A549 treated with CpdA at 1 μM for 4 hours (cell line): ENCODE measurements at places on chromosomes 1 and 21. TPM values are rescaled to one million over a fixed set of nuclear protein-coding genes. Genes with fewer than 3 reads are reported as not detected.

AKIRIN1 gene
- 40.0 to 44.4 TPM (median 43.8 TPM) in 5 replicates for total RNA-seq

PAPPA2 gene
- total RNA-seq: 0.01 TPM in 1 of 5 replicates, not detected in the others

CHRNB2 gene
- total RNA-seq: 0.34 to 0.58 TPM (median 0.38 TPM) in 5 replicates

ANKRD35 gene
- 0.04 TPM in 1 of 5 replicates, not detected in the others for total RNA-seq

ANXA9 gene
- total RNA-seq: 0.70 to 1.3 TPM (median 0.83 TPM) in 5 replicates

SPRR1A gene
- not detected in 5 replicates for total RNA-seq

CRNN gene
- not detected in 5 replicates for total RNA-seq

TGFB2 gene
- total RNA-seq: 23.7 to 31.9 TPM (median 27.5 TPM) in 5 replicates

TTC4 gene
- total RNA-seq: 29.0 to 41.6 TPM (median 30.6 TPM) in 5 replicates

ATF3 gene
- total RNA-seq: 24.2 to 40.7 TPM (median 32.7 TPM) in 5 replicates

RAVER2 gene
- 4.4 to 5.6 TPM (median 5.2 TPM) in 5 replicates for total RNA-seq

LCE1A gene
- not detected in 5 replicates for total RNA-seq

MYCL gene
- 0.99 to 1.4 TPM (median 1.3 TPM) in 5 replicates for total RNA-seq

GLRX2 gene
- total RNA-seq: 39.9 to 57.9 TPM (median 50.3 TPM) in 5 replicates

NUDT17 gene
- total RNA-seq: 5.1 to 6.4 TPM (median 5.6 TPM) in 5 replicates

SLC9C2 gene
- not detected in 5 replicates for total RNA-seq

PYHIN1 gene
- total RNA-seq: not detected in 5 replicates

SPATA6 gene
- total RNA-seq: 1.2 to 2.4 TPM (median 1.9 TPM) in 5 replicates

CNIH3 gene
- 0.24 to 0.59 TPM (median 0.37 TPM) in 5 replicates for total RNA-seq

PRELP gene
- total RNA-seq: 0.02 TPM in 1 of 5 replicates, not detected in the others

OR2T29 gene
- not detected in 5 replicates for total RNA-seq

MYBPH gene
- not detected in 5 replicates for total RNA-seq

S100A14 gene
- 0.40 to 0.79 TPM (median 0.50 TPM) in 5 replicates for total RNA-seq

CD1E gene
- not detected in 5 replicates for total RNA-seq

HCN3 gene
- total RNA-seq: 2.9 to 5.8 TPM (median 4.5 TPM) in 5 replicates

ZSWIM5 gene
- total RNA-seq: 0.45 to 0.87 TPM (median 0.58 TPM) in 5 replicates

BSND gene
- not detected in 5 replicates for total RNA-seq

TNNT2 gene
- 0.06 to 0.30 TPM in 2 of 5 replicates, not detected in the others for total RNA-seq

DCST1 gene
- total RNA-seq: 0.02 TPM in 1 of 5 replicates, not detected in the others

C1QC gene
- not detected in 5 replicates for total RNA-seq

TOE1 gene
- 12.3 to 14.5 TPM (median 13.2 TPM) in 5 replicates for total RNA-seq

OR2L5 gene
- total RNA-seq: not detected in 5 replicates

ZBTB8OS gene
- total RNA-seq: 37.5 to 53.6 TPM (median 40.1 TPM) in 5 replicates

SEC22B gene
- total RNA-seq: 8.0 to 8.8 TPM (median 8.3 TPM) in 5 replicates

CFHR4 gene
- total RNA-seq: not detected in 5 replicates
